ENCODE measurements at places on chromosomes 6 and 20. TPM values are rescaled to one million over a fixed set of nuclear protein-coding genes. Genes with fewer than 3 reads are reported as not detected.

DNA sequence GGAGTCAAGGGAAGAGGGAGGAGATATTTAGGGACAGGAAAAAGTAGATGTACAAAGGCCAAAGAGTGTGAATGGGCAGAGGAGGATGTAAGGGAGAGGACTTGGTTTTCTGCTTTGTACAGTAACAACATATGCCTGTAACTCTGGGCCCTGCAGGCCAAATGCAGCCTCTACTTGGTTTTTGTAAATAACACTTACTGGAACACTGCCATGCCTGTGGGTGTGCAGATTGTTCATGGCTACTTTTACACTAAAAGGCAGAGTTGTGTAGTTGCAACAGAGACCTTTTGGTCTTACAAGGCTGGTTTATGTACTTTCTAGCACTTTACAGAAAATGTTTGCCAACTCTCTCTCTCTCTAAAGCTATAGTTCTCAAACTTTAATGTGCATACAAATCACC lies 157.1 kb downstream of the PHACTR1 start:
- DNase-seq = peak; percentile 29

DNA sequence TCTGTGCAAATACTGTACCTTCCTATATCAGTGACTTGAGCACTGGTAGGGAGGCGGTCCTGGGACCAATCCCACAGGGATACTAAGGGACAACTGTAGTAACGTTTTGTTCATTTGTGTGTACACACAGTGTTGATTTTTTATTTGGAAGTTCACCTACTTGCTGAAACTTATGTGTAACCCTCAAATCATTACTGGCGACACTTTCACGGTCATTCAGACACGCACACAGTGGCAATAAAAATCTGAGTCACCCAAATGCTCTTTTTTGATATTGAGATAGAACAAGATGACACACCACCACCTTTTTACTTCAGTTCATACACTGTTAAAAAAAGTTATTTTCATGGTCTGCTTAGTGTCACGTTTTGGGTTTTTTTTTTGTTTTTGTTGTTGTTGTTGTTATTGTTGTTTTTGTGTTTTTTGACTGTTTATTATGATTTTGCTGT lies 79.8 kb downstream of the QKI start:
- peak; percentile 88 for DNase-seq

DNA sequence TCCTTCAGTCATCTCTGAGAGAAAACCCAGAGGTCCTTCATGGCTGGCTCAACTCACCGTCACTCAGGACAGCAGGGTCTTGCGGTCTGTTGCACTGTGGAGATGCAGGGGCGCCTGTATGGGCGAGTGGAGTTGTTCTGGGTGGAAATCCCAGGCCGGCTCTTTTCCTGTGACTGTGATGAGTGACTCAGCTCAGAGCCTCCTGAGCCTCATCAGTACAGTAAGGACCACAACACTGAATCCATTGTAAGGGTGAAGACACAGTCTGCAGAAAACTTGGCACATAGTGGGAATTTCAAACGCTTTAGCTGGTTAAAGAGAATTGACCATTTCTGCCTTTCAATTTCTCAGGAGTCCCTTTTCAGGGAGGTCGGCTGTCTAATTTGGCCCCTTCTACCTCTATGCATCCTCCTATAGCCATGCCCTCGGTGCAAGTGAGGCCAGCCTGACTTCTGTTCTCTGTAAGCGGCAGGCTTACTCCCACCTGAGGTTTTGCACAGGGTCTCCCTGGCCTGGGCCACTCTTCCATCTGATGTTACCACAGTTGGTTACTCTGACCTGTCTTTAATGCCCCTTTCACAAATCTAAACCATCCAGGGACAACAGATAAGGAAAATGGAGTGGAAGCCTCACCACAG lies 35.5 kb upstream of the TBXT start:
- DNase-seq = no peak

- DNase-seq = no peak
Observed at GRCh38 chr6:148790817-148791216, 44.0 kb downstream of the UST start.

Gene RSPO3
- total RNA-seq = 0.42 TPM

Gene CAGE1
- total RNA-seq = not detected

GRCh38 chr20:7272512-7272911 lies 505.0 kb downstream of the BMP2 start:
- no peak for DNase-seq

DNA sequence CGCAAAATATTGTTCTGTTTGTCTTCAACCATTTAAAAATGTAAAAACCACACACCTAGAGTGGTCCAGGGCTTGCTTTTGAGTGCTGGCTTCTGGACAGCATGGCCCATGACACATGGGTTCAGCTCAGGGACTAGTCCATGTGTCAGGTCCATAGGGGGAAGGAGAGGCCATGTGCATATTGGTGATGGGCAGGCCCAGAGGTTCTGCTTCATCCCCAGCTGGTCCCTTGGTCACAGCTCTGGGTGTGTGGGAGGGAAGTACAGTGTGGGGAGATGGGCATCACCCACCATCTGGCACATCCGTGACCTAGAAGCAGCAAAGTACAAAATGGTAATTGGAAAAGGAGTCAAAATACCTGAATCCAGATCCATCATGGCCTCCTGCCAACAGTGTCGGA lies 50.7 kb downstream of the STK35 start:
- no peak for DNase-seq

Gene HS3ST5
- total RNA-seq = not detected

Gene CARMIL1
- 20.3 TPM for total RNA-seq

Gene SSTR4
- not detected for total RNA-seq

DNA sequence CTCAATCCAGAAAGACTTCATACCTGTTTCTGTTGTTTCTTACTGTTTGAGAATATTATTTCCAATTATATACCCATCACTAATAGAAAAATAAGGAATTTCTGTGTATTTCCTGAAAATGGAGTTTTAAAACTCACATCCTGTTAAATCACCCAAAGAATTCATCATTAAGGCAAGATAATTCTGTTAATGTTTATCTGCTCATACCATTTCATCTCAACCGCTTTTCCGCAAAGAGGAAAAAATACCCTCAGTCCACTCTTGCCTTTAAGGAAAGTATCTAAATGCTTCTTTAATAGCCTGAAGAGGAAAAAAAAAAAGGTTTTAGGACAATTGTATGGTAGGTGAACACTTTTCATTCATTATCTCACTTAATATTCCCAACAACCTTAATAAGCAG lies 7.3 kb downstream of the TPMT start:
- DNase-seq = no peak

DNA sequence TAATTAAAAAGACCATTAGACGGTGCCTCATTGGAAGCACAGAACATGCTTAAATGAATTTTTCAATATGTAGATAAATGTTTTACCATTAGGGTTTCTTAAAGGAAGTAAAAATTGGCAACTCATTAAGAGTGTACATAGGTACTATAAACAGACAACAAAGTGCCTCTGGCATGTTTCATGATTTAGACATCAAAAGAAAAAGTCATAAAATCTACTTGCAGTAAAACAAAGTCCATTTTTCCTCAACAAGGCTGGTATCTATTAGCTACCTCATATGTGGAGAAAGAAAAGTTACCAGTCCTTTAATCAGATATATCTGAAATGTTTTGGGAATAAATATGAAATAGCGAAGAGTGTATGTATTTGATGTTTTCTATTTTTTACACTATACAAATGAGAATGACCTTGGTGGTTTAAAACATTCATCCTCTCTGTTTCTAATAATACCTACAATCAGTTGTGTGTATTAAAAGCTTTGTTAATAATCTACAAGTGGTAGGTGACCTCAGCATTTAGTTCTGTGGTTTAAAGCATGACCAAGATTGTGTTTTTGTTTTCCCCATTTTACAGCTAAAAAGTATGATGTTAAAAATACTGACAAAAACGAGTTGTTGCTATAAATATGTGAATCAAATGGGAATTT lies 87.5 kb downstream of the HDGFL1 start:
- DNase-seq = no peak
